ENCODE measurements at places on chromosomes 12 and 14.
A peak's percentile ranks its signal among the peaks of the same experiment; 100 is the strongest.

DNA sequence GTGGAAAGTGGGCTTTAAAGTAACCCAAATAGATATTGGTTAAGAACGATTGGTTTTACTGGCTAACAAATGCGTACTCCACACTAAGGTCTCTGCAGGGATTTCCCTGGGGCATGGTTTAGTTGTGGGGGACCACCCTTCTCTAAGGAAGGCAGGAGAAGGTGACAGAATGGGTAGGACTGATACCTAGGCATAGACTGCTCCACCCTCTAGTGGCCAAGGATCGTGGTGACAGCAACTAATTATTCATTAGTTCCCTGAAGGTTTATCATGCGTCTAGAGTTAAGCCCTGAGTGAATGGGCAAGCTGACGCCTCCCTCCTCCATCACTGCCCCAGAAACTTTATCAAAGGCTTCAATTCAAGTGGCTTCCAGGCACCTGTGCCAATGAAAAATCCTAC, 9.1 kb downstream of the FAM181A start:
- DNase-seq, result no peak

GRCh38 chr14:81406863-81407262, 6.7 kb upstream of the STON2 start:
- DNase-seq, result no peak

GRCh38 chr12:53501615-53502181, 615 bp downstream of the TARBP2 start:
- DNase-seq, result no peak

- DNase-seq, result no peak
Measured at GRCh38 chr14:71061458-71061857, 154.2 kb downstream of the PCNX1 start.

GRCh38 chr12:219891-220352, 6.0 kb upstream of the SLC6A12 start:
- peak; percentile 70 for DNase-seq

DNA sequence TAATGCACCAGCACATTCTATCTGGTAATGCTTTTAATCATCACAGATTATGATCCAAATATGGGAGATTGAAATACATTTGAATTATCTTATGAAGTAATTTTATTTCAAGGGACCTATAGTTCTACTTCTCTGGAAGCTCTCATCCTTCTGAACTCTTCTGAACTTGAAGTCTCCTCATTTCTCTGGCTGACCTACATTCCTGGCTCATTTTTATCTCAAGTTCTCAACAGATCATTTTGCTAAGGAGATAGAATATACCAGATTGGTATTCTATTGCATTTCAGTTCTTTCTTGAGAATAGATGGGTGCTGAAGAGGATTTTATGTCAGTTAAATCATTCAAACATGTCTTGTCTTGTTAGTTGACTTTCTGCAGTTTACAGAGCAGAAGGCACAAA, 7.9 kb downstream of the HMGA2 start:
- no peak for DNase-seq

DNA sequence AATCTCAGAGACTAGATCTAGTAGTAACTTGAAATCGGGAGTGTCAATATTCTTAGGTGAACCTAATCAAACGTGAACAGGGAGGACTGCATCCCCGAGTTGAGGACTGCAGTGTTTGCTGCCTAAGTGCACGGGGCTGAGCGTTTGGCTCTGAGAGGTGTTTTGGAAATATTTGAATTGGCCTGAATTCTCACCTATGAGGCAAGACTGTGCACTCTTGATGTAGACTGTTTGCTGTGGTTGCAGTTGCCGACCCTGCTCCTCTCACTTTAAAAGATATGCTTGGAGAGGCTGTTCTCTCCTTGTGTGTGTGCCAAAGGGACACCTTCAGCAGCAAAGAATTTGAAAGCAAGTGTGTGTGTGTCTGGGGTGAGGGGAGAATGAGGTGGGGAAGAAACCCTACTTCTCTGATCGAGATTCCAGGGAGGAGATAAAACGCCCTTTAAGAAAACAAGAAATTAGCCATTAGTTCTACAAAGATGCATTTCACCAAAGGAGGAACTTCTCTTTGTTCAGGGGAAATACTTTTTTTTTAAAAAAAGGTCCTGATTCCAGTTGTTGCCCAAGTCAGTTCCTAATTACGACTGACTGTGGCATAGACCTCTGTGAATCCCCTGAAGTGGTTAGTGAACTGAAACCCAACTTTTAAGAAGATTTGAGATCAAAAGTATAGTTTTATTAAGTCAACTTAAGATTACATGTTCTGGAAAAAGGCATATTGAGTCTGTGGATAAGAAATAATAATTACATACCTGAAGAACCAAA, 106.6 kb downstream of the DYRK2 start:
- DNase-seq, result no peak

DNA sequence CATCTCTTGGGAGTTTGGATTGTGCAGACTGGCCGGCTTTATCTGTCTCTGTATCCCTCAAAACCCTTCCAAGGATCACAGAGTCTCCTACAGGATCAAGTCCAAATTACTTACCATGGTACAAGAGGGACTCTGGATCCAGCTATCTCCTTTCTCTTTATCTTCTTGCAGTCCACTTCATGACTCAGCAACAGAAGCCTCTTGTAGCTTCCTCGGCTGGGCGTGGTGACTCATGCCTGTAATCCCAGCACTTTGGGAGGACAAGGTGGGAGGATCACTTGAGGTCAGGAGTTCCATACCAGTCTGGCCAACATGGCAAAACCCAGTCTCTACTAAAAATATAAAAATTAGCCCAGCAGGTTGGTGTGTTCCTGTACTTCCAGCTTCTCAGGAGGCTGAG, 189.7 kb downstream of the BCAT1 start:
- DNase-seq, result no peak

DNA sequence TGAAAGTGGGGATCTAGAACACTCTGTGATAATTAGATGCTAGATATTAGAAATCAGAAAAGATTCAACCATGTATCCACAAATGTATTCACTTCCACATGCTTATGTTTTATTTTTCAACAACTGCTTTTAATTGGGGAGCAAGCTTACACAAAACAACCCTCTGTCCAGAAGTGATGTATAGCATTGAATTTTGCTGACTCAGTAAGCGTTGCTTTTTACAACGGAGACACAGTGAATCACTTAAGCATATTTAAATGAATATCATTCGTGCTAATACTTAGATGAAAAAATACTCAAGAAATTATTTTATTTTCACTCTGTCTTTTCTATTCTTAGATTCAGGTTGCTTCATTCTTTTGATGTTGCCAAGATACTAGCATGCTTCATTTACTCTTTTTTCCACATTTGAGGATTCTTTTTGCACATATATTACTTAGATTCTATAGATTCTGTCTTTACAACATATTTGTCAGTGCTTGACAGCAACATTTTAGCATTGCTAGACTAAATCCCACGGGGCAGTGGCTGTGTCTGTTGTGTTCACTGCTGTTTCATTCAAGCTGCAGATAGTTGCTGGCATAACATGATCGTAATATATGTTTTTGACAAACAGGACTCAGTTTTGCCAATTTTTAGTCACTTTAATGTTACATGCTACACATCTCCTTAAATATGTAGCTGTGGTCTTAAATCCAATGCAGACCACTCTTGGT, 1714.4 kb upstream of the SEL1L start:
- no peak for DNase-seq

DNA sequence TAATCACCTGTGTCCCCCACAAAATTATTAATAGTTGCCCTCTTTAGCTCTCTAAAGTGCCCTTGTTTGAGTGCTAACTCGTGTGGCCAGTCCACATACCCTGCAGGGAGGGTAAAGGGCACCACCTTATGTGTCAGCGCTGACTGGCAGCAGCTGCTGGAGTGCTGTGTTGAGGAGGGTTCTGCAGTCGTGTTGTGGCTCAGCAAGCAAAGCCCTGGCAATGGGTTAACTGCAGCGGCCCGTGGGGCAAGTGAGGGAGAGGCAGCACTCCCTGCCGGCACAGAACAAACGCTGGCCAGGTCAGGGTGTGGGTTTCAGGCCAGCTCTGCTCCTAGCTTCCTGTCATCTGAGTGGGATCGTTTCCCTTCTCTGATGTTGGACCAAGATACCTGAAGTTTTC, 369.8 kb downstream of the CACNA1C start:
- DNase-seq, result no peak

- DNase-seq, result peak; percentile 69
Measured at GRCh38 chr12:52243856-52244614, 11.0 kb downstream of the KRT7 start.
